Endodermal cell (in vitro differentiated cells): ENCODE measurements at places on chromosomes 11 and 22. TPM values are rescaled to one million over a fixed set of nuclear protein-coding genes. Genes with fewer than 3 reads are reported as not detected.

The WBP2NL gene
- not detected in 3 replicates for total RNA-seq

The DDI1 gene
- total RNA-seq: not detected in 2 replicates

The DSCAML1 gene
- total RNA-seq: 5.6 to 6.5 TPM (median 5.7 TPM) in 3 replicates

The OR51B2 gene
- total RNA-seq: not detected in 2 replicates

The PAMR1 gene
- total RNA-seq: 34.3 and 55.3 TPM in 2 replicates

- no peak overlapping the region for H3K4me3 ChIP-seq
- no peak overlapping the region for H3K27ac ChIP-seq
- no peak for DNase-seq
- no peaks in the 10 kb centered on the region for H3K4me1 ChIP-seq
These were observed 32.4 kb upstream of the SCGB1D1 start for GRCh38 chr11:62157603-62158002.

- no peaks in the 10 kb centered on the region for H3K4me1 ChIP-seq
- H3K4me3 ChIP-seq: no peak overlapping the region
- no peak for DNase-seq
These were observed 28.1 kb upstream of the KIRREL3 start for GRCh38 chr11:127028648-127029047.

DNA sequence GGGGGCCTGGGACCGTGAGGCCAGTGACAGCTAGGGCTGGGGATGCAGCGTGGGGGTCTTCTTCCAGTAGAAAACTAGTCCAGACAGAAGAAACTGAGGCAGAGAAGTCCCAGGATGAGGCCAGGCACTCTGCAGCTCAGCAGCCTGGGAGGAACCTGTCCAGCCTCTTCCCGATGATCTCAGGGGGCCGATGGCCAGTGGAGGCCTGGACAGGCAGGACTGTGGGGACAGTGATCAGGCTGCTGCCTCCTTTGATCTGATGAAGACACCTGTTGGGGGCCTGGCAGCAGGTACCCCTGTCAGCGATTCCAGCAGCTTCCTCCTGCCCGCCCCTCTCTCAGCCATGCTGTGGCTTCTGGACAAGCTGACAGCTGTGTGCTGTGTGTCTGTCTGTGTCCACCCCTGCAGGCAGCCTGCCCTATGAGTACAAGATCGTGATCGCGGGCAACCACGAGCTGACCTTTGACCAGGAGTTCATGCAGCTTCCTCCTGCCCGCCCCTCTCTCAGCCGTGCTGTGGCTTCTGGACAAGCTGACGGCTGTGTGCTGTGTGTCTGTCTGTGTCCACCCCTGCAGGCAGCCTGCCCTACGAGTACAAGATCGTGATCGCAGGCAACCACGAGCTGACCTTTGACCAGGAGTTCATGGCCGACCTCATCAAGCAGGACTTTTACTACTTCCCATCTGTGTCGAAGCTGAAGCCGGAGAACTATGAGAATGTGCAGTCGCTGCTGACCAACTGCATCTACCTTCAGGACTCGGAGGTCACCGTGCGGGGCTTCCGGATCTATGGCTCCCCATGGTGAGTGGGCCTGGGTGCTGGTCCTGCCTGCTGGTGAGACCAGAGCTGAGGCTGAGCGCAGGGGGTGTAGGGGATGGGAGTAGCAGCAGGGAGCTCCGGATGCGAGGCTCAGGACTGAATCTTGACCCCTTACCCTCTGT lies 62.6 kb downstream of the MPPED1 start:
- H3K27me3 ChIP-seq: peaks cover 1% of the 10 kb centered on the region
- DNase-seq: no peak
- H3K4me3 ChIP-seq: no peak overlapping the region
- H3K36me3 ChIP-seq: no peaks in the 10 kb centered on the region
- H3K4me1 ChIP-seq: no peaks in the 10 kb centered on the region
- H3K27ac ChIP-seq: no peak overlapping the region

DNA sequence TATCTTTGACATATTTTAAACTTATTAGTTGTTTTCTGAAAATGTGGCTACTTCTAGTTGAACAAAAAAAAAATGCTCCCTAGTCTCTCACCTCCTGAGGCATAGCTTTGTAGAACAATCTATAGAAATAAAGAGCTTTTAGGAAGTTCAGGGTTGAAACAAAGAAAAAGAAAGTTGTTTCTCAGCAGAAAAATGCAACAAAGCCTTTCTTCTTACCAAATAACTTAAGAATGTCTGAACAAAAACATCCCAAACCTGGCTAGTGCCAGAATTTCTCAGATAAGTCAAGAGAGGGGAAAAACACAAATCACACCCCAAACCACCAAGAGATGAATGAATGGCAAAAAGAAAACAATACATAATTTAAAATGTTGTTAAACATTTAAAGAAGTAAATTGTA lies 114.1 kb downstream of the MAML2 start:
- no peaks in the 10 kb centered on the region for H3K27me3 ChIP-seq
- H3K4me1 ChIP-seq: peaks cover 4% of the 10 kb centered on the region
- H3K4me3 ChIP-seq: no peak overlapping the region
- peak overlapping the region; percentile 16 for H3K27ac ChIP-seq
- DNase-seq: no peak
- no peaks in the 10 kb centered on the region for H3K36me3 ChIP-seq

- H3K36me3 ChIP-seq: no peaks in the 10 kb centered on the region
- H3K4me3 ChIP-seq: no peak overlapping the region
- no peak overlapping the region for H3K27ac ChIP-seq
- no peaks in the 10 kb centered on the region for H3K4me1 ChIP-seq
- H3K27me3 ChIP-seq: no peaks in the 10 kb centered on the region
These were observed 42.0 kb upstream of the CXCR5 start for GRCh38 chr11:118841469-118842242.

DNA sequence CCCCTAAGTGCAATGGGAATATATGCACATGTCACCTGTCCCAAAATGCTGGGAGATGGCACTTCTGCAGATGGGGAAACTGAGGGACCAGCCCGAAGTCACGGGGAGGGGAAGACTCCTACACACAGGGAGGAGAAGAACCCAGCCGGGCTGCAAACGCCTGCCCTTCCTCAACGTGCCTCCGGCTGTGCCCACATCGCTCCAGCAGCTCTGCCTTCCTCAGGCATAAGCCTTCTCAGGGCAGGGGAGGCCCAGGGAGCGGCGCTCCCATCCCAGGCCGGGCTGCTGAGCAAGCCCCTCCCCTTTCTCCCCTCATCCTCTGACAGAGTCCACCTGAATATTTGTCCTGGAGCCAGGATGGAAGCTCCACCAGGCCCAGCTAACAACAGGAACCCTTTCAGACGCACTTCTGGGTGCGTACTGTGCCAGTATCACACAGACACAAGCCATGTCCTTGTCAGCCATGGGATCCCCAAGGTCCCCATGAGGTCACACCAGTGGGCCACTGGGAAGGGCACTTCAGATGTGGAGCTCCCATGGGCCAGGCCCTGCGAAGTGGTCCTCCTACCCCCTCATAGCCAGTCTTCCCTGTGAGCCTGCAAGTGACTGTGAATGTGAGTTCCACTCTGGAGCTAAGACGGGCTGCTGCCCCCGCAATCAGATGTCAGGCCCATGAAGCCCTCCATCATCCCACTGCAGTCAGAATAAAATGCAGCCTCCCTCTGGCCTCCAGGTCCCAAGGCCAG lies 2.5 kb upstream of the CD81 start:
- no peaks in the 10 kb centered on the region for H3K4me1 ChIP-seq
- no peaks in the 10 kb centered on the region for H3K36me3 ChIP-seq
- peak; percentile 38 for DNase-seq
- no peak overlapping the region for H3K4me3 ChIP-seq
- H3K27me3 ChIP-seq: no peaks in the 10 kb centered on the region
- no peak overlapping the region for H3K27ac ChIP-seq

DNA sequence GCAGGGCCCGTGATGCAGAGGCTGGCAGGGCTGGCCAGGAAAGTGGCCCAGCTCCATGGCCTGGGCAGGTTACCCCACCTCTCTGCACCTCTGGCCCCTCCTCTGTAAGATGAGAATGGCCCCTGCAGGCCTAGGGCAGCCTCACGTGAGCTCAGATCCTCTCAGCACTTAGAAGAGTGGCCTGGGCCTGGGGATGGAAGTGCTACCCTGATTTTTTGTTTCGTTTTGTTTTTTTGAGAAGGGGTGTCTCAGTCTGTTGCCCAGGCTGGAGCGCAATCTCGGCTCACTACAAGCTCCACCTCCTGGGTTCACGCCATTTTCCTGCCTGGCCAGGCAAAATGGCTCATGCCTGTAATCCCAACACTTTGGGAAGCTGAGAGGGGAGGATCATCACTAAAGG lies 982 bp downstream of the APOBEC3H start:
- no peak overlapping the region for H3K27ac ChIP-seq
- no peaks in the 10 kb centered on the region for H3K36me3 ChIP-seq
- no peaks in the 10 kb centered on the region for H3K27me3 ChIP-seq
- H3K4me1 ChIP-seq: no peaks in the 10 kb centered on the region
- H3K4me3 ChIP-seq: no peak overlapping the region

- no peaks in the 10 kb centered on the region for H3K36me3 ChIP-seq
- H3K27ac ChIP-seq: no peak overlapping the region
- H3K4me3 ChIP-seq: no peak overlapping the region
- no peaks in the 10 kb centered on the region for H3K4me1 ChIP-seq
These were observed 96.5 kb downstream of the LUZP2 start for GRCh38 chr11:24593332-24593731.

DNA sequence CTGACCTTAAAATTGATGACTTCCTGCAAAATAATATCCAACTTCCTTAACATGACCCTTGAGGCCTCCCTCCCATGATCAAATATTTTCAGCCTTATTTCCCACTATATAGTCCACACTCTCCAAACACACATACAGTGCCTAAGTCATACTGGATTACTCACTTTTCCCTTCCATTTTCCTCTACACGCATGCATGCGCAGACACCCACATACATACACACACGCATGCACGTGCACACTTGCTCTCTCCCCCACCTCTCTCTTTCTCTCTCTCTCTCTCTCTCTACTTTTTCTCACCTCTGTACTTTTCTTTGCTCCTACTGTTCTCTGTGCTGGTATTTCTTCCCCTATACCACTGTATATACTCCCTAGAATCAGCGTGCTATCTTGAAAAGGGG lies 28.1 kb downstream of the DLG2 start:
- H3K36me3 ChIP-seq: no peaks in the 10 kb centered on the region
- H3K27ac ChIP-seq: no peak overlapping the region
- no peak for DNase-seq
- no peaks in the 10 kb centered on the region for H3K27me3 ChIP-seq

DNA sequence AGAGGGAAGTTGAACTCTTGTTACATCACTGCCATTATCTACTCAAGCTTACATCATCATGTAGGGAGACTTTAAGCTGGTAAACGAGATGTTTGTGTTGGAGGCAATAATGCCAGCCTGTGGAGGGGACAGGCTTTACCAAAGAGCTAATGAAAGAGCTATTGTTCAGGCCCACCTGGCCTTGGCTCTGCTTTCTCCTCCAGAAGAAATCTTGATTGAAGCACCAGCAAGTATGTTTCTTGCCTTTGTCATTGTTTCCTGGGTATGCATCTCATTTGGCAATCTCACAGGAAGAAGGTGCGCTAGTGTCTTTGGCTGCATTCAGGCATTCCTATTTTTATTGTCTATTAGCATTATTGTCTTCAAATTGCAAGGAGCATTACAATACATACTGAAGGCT lies 16.7 kb upstream of the CARD18 start:
- no peak overlapping the region for H3K4me3 ChIP-seq
- H3K27me3 ChIP-seq: no peaks in the 10 kb centered on the region
- no peak overlapping the region for H3K27ac ChIP-seq
- no peak for DNase-seq
- no peaks in the 10 kb centered on the region for H3K36me3 ChIP-seq

DNA sequence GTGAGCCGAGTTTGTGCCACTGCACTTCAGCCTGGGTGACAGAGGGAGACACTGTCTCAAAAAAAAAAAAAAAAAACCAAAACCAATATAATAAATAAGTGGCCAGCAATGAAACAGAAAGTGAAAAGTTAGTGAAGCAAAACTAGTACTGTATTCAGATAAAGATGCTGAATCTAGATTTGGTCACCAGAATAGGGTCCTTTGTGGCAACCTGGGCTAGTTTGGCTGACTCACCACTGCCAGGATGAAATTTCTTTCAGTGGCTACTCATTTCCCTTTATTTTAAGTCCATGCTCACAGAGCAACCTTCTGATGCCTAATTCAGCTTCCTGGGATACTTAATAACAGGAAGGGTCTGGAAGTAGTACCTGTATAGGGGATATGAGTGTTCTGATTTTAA lies 26.0 kb downstream of the LIMK2 start:
- no peaks in the 10 kb centered on the region for H3K27me3 ChIP-seq
- H3K27ac ChIP-seq: no peak overlapping the region
- H3K4me1 ChIP-seq: peaks cover 11% of the 10 kb centered on the region
- no peak overlapping the region for H3K4me3 ChIP-seq
- peaks cover 4% of the 10 kb centered on the region for H3K36me3 ChIP-seq

GRCh38 chr11:2461956-2462542 lies 17.2 kb downstream of the KCNQ1 start:
- no peaks in the 10 kb centered on the region for H3K36me3 ChIP-seq
- H3K4me1 ChIP-seq: no peaks in the 10 kb centered on the region
- H3K27ac ChIP-seq: no peak overlapping the region

- H3K4me3 ChIP-seq: no peak overlapping the region
- no peaks in the 10 kb centered on the region for H3K36me3 ChIP-seq
- no peaks in the 10 kb centered on the region for H3K4me1 ChIP-seq
- H3K27me3 ChIP-seq: no peaks in the 10 kb centered on the region
- peak; percentile 70 for DNase-seq
- H3K27ac ChIP-seq: no peak overlapping the region
These were observed 56.0 kb downstream of the GLYATL2 start for GRCh38 chr11:58788355-58789023.
